Glutamatergic neuron (in vitro differentiated cells): ENCODE measurements at places on chromosomes 13 and 19. TPM values are rescaled to one million over a fixed set of nuclear protein-coding genes. Genes with fewer than 3 reads are reported as not detected.

The HNRNPM gene
- total RNA-seq = 184 TPM

The P2RY11 gene
- 21.6 TPM for total RNA-seq

The SCEL gene
- not detected for total RNA-seq

The LMTK3 gene
- 36.3 TPM for total RNA-seq

The PAK4 gene
- 52.5 TPM for total RNA-seq

The COX7A1 gene
- total RNA-seq = 62.3 TPM

The TNNT1 gene
- 19.3 TPM for total RNA-seq

The ZFP82 gene
- total RNA-seq = 16.1 TPM

The ZNF541 gene
- not detected for total RNA-seq

The NLRP11 gene
- 0.34 TPM for total RNA-seq

The SPACA4 gene
- not detected for total RNA-seq
